Large intestine (tissue), 12 donors: ENCODE measurements at places on chromosomes 4 and X. TPM values are rescaled to one million over a fixed set of nuclear protein-coding genes. Genes with fewer than 3 reads are reported as not detected.
A peak's percentile ranks its signal among the peaks of the same experiment; 100 is the strongest.

GRCh38 chr4:147754037-147754445 lies 22.2 kb downstream of the ARHGAP10 start:
- no peak for DNase-seq

GRXCR1 gene
- polyA plus RNA-seq = not detected

MSANTD1 gene
- polyA plus RNA-seq = 1.0 TPM

- no peak for DNase-seq
These were observed 69.3 kb downstream of the BTC start for GRCh38 chr4:74724979-74725378.

DNA sequence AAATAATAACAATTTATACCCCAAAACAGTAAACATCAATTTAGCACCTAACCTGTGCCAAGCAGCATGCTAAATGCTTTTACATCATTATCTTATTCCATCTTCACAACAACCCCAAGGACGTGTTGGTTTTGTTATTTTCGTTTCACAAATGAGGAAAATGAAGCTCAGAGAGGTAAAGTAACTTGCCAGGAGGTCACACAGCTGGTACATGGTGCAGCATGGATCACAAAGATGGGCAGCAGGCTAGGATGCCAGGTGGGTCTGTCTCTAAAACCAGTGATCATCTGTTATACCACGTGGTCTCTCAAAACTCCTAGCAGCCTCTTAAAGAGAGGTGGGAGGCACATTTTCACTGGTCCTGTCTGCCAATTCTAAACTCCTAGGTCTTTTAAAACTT lies 323.6 kb upstream of the F9 start:
- no peak for DNase-seq

GRCh38 chr4:174865418-174865985 lies 36.5 kb upstream of the GLRA3 start:
- DNase-seq = no peak

XG gene
- polyA plus RNA-seq = 0.06 TPM

DNA sequence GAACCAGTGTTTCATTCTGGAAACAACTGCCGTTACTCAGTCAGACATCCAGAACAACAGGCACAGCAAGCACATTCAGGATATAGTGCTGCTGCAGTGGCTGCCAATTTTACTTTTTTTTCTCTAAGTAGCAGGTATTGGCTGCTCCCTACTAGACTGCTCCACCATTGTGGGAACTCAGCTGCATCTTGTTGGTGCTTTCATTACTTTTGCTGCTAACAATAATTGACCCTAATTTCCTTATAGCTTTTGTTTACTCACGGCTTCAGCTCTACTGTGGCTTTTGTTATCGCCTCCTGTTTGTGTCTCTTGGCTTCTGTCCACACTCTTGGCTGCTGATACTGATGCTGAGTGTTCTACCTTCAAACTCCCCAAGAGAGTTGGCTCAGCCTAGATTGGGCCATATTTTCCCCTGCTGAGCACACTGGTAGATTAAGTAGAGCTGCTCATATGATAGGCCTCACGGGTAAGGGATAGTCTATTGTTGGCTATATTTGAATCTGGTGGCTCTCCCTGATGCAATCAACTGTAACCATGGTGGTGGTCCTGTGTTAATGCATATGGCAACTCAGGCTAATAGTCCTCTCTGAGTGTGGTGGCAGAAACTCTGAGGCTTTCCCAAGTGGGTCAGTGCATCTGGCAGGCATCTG lies 44.5 kb upstream of the IL2 start:
- DNase-seq = no peak

- DNase-seq = no peak
These were observed 13.6 kb upstream of the KIT start for GRCh38 chr4:54643958-54644751.

TRIM60 gene
- polyA plus RNA-seq = not detected

DNA sequence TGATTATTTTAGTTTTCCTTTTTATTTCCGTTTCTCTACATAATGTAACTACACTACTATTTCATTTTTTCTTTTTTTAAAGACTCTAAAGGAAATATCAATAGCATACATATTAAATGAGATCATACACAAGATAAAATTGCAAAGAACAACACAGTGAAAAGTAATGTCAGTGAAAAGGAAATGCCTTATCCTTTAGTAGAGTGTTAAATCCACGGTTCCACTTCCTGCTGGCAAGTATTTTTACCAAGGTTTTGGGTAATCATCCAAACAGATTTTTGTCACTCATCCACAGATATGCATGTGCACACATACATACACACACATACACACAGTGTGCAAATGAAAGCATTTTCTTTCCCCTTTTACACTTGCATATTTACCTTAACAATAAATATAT lies 548.9 kb downstream of the PPP4R3C start:
- DNase-seq = no peak

GRCh38 chrX:867502-867901 lies 236.9 kb downstream of the SHOX start:
- no peak for DNase-seq

DNA sequence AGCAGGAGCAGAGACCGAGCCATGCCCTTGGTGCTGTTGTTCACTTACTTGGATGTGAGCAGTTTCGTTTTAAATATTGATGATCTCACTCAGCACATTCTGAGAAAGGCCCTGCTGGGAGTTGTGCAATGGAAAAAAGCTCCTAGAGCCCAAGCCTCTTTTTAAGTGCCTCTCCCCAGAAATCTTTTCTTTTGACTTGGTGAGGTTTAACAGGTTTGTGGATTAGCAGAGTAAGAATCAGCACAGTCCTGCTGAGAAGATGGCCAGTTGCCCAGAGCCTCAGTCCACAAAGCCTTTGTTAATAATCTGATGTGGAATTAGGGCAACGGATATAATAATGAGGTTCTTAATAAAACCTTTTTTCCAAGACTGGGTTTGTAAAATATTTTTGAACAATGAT lies 157.5 kb upstream of the ATP6AP2 start:
- no peak for DNase-seq

- DNase-seq = no peak
These were observed 555.9 kb upstream of the DIPK2B start for GRCh38 chrX:45756557-45756956.

DNA sequence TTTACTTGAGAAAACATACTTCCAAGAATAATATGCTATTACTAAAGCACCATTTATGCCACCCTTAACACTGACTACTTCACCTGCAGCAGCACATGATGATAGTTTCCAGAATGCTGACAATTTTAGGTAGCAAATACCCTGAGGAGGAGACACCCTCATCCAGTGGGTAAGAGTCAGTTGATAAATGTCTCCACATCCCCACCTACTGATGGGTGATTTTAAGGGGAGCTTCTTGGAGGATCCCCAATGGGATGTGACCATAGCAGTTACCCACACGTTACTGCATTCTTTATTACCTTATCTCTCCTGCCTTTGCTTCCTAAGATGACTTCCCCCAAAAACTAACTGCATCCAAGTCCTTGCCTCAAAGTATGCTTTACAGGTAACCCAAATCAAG lies 131.2 kb upstream of the SMARCAD1 start:
- no peak for DNase-seq

IBSP gene
- polyA plus RNA-seq = 0.03 TPM

GRCh38 chrX:45830343-45830742 lies 629.7 kb upstream of the DIPK2B start:
- no peak for DNase-seq

PPP4R3C gene
- not detected for polyA plus RNA-seq

- DNase-seq = no peak
These were observed 28.2 kb upstream of the IGSF1 start for GRCh38 chrX:131317326-131317725.

FDCSP gene
- polyA plus RNA-seq = 0.18 TPM

SASH3 gene
- 11.4 TPM for polyA plus RNA-seq

DNA sequence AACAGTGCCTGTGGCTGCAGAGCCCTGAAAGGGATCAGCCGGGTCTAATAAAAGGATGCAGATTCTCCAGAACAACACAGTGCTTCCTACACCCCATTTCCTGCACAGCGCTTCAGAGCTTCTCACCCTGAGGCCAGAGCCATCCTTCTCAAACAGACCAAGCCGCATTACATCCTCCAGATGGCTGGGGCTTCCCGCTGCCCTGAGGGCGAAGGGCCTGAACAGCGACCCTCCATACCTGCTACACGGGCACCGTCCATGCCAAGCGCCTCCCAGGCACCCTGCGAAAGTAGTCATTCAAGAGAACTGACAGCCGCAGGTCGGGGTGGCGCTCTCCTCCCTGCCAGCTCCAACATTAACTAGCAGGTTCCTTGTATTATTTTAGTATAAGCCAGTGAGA lies 36.5 kb downstream of the ACOX3 start:
- no peak for DNase-seq

FAT1 gene
- polyA plus RNA-seq = 186 TPM

GRCh38 chr4:174217273-174218126 lies 66.0 kb downstream of the FBXO8 start:
- DNase-seq = no peak

UCHL1 gene
- polyA plus RNA-seq = 111 TPM

DNA sequence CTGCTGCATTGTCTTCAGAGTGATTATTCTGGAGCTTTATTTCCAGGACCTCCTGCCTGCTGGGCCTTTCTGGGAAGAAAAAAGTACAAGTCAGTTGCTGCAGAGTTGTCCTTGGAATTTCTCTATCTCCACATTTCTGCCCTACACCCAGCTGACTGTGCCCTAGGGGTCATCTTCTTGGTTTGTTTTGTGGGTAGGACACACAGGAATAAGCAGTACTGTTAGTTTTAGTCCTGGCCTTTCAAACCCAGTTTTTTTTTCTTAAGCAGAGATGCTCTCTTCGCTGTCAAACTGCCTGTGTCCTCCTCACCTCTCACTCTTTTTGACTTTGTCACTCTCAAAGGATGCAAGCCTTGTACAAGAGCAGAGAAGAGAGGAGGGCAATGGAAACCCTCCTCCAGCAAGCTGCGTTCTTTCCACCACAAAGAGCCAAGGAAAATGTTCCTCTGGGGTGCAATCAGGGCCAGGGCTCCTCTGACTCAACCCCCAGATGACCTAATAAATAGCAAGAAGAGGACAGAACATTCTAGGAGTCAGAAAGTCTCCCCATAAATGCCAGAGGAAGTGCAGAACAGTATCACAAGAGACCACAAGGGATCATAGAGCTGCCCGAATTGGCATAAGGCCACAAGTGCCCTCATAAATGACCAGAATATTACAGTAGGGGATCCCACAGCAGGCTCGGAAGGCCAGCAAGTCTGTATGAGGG lies 186.2 kb downstream of the RCHY1 start:
- no peak for DNase-seq

- no peak for DNase-seq
These were observed 87.7 kb downstream of the GPC3 start for GRCh38 chrX:133897593-133898163.

GRCh38 chrX:55135171-55135570 lies 46.4 kb downstream of the PAGE2 start:
- DNase-seq = peak; percentile 29

GRCh38 chr4:184907216-184907615 lies 81.4 kb upstream of the ACSL1 start:
- no peak for DNase-seq

GAGE12F gene
- polyA plus RNA-seq = not detected

TIMM17B gene
- 42.3 TPM for polyA plus RNA-seq

DNA sequence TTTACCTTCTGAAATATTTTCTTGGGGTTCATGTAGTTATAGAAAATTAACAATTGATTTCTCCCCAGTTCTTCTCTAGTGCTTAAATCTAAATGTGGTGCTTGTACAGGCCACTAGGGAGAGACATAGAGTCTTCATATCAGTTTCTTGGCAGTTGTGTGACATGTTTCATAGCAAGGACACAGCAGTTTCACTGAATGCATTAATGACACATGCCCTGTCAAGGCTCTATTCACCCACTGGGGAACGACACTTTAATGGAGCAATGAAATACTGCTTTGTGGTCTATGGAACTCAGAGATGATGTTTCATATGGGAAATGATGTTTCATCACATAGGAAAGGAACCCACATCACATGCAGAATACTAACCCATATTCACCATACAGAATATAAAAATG lies 2.8 kb downstream of the VEGFC start:
- DNase-seq = peak; percentile 14

- no peak for DNase-seq
These were observed 62.7 kb upstream of the IL15 start for GRCh38 chr4:141573678-141574077.

- DNase-seq = no peak
These were observed 38.9 kb downstream of the TKTL1 start for GRCh38 chrX:154334496-154334895.

DNA sequence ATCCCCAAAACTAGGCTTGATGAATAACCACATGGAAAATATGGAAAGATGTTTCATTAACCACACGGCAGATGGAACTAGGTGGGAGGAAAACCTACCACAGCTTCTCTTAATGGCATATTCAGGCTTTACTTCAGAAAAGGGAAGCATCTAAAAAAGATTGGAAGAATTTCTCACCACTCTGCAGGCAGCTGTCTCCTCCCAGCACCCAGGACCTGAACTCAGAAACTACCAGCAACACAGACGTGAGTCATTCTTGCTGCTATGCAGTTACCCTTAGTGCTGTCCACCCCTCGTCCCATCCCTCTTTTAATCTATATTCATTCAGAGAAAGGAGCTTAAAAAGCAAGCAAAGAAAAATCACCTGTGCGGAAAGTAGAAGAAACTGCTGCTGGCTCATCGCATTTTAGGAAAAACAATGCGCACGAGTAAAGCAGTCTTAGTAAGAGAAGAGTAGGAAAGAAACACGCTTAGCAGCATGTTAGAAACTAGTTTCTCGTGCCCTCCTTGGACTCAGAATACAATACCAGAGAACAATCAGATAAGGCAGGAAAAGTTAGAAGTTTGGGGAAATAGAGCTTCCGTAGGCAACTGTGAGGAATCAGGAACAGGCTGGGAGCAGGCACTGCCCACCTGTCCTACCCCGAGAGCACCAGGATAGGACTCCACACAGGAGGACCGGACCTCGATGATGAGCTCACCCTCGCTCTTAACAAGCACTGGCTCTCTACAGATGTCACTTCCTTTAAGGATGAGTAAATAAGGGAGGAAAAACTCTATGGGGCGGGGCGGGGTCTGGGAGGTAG lies 48.1 kb upstream of the ENPP6 start:
- peak; percentile 31 for DNase-seq

DACH2 gene
- polyA plus RNA-seq = 1.9 TPM

GRCh38 chr4:123744664-123745290 lies 348.2 kb downstream of the SPRY1 start:
- DNase-seq = peak; percentile 76
